ENCODE measurements at places on chromosomes 16 and 17.

DNA sequence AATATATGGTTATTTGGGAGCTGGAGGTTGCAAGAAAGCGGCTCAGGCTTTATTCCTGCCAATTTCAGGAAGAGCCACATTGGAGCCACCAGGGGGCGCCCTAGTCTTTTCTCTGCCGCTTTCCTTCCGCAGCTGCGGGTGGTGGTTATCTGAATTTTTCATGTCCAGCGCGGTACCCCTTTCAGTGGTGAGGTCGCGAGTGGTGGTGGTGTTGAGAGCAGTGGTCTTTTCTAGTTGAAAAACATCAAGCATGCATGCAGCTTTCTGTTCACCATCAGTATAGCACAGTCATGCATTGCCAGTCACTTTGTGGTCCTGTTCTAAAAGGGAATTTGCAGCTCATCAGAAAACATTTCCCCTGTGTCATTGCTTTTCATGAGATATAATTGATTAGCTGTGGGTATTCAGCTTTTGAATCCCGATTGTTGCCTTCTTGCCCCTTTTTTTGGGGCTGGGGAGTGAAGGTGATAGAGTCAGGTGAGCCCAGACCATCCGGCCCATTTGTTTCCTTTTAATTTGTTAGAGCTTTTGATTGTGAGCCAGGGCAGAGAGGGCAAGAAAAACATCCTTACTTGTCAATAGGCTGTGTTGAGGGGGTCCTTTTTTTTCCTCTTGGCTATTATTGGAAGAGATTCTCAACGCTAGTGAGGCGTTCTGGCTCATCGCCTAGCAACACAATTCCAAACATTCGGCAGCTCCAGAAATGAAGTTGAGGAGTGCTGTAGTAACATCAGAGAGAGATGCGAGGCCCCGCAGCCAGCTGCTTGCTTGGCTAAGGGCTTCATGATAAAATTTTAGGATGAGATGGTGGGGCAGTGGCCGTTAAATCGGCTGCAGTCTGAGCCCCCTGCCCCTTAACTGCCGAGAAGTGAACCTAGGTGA is 119.0 kb downstream of the SNX29 start:
- peak; percentile 70 for DNase-seq

- DNase-seq = no peak
Measured at GRCh38 chr17:33366960-33367359, 73.9 kb upstream of the ASIC2 start.

- DNase-seq = no peak
Measured at GRCh38 chr17:74119965-74120364, 83.5 kb upstream of the RPL38 start.

DNA sequence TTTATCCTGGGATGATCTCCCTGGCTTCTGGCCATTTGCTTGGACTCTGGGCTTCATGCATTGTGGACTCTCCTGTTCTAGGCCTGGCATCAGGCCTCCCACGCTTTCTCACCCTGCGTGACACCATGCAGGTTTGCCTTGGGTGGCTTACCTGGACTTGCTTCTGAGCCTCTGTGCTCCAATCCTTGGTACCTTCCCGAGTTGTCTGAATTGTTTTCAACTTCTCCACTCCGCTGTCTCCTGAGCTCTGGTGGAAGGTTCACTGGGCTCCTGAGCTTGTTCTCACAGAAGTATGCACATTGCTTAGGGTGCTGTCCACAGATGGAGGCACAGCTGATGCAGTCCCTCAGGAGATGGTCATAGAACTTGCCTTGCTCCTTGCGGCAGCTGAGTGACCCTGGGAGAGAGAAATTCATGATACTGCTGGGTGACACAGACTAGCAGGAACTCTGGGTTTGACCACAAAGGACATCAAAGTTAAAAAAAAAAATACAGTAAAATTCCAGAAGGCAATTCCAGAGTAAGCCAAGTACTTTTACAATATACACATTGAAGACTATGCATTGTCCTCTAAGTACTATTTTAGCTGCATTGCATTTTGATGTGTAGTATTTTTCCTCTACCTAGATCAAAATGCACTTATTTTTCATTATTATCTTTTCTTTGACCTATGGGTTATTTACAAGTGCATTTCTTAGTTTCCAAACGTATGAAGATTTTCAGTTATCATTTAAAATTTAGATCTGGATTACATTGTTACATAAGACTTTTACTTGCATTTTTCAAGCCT is 23.1 kb downstream of the TNFRSF13B start:
- no peak for DNase-seq

- DNase-seq = no peak
Measured at GRCh38 chr16:21281698-21282389, 3.8 kb upstream of the CRYM start.

DNA sequence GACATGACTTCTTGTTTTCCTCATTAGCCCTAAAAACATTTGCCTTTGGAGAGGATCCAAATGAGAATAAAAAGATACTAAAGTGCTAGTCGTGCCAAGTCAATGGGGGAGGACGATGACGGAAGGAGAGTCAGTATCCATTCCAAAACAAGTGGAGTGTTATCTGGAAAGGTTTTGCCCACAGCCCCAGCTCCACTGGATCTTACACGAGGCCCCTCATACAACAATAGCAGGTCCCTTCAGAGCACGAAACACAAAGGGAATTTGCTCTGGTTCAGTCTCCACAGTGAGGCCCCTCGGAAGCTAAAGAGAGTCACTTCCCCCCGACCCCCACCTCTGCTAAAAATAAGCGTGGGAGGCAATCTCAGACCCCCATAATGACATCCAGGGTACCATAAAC is 496.9 kb upstream of the ZFHX3 start:
- no peak for DNase-seq

DNA sequence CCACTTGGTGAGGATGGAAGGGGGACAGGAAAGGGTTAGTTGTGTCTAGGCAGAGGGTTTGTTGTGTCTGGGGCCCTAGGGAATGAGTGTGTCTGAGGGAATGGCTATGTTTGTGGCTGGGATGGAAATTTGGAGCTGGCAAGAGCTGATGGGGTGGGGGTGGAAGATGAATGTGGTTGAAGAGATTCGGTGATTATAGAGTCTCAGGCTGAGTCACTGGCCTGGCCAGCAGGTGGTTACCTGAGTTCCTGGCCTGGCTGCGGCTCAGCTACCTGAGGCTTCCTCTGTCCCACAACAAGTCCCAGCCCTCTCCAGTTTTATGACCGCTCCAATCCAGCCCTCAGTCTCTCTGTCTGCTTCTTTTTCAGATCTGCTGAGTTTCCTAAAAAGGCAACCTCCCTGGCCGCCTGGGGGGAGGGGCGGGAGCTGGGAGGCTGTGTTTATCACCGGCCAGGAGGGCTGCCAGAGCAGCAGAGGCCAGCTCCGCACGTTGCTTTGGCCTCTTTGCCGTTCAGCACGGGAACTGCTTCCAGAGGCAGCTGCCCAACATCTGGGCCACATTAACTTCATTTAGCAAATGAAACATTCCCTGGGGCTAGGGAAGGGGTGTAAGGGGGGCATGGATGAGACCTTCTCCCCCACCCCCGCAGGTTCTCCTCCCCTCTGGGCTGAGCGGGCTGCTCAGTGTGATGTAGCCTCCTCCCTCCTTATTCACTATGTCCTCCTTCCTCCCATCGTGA is 21.8 kb downstream of the ITGB3 start:
- DNase-seq = no peak

DNA sequence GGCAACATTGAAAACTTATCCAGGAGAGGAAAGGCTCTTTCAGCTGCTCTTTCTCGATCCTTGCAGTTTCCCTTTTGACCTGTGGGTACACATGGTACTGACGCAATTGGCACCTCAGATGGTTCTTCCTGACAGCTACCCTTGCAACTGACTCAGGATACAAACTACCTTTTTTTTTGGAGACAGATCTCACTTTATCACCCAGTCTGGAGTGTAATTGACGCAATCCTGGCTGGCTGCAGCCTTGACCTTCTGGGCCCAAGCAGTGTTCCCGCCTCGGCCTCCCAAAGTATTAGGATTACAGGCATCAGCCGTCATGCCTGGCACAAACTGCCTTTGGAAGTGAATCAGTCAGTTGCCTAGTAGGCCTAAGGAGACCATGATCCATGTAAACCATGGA is 607.2 kb downstream of the WWOX start:
- DNase-seq = no peak

DNA sequence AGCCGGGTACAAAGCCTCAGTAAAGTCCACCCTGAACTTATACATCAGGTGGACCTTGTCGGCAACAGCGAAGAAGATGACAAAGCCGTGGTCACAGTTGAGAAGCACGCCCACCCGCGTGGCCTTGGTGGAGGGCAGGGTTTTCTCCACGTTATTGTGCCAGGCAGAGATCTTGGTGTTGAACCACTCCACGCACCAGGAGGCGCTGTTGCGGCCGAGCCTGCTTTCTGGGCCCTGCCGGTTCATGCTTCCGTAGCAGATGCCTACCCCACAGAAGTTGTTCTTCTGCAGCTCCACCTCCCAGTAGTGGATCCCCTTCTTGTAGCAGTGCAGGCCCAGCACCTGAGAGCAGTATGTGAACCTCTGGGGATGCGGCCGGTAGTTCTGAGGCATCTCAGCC is 22.1 kb downstream of the TRIM25 start:
- DNase-seq = no peak

DNA sequence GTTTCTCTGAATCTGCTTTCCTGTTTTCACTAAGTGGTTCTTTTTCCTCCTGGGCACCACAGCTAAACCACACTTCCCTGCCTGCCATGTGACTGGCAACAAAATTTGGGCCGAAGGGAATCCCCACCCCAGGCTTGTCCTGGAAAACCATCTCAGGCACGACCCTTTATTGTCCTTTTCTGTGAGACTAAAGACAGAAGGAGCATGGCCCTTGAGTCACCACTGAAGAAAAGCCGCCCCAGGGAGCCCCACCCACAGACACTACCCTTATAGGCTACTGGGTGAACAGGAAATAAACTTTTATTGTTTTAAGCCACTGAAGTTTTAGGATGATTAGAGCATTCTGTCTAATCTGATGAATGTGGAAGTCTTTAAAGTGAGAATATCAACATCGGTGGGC is 88.6 kb upstream of the BRD7 start:
- DNase-seq = no peak

GRCh38 chr17:5210614-5211252 is 19.1 kb upstream of the ZNF594 start:
- no peak for DNase-seq

DNA sequence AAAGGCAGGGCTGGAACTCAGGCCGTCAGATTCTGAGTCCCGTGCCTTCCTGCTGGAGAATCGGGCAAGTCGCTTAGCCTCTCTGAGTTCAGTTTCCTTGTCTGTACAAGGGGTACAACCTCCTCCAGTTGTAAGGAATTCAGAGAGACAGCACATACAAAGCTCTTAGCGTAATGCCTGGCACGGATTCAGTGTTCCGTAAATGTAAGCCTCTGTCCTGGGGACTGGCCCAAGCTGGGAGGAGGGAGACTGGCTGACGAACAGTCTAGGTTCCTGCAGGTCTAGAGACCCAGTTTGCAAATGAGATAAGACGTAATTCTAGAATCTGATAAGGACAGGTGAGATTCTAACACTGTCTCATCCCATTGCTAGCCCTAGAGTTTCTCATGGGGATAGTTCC is 9.9 kb downstream of the METTL22 start:
- DNase-seq = no peak

DNA sequence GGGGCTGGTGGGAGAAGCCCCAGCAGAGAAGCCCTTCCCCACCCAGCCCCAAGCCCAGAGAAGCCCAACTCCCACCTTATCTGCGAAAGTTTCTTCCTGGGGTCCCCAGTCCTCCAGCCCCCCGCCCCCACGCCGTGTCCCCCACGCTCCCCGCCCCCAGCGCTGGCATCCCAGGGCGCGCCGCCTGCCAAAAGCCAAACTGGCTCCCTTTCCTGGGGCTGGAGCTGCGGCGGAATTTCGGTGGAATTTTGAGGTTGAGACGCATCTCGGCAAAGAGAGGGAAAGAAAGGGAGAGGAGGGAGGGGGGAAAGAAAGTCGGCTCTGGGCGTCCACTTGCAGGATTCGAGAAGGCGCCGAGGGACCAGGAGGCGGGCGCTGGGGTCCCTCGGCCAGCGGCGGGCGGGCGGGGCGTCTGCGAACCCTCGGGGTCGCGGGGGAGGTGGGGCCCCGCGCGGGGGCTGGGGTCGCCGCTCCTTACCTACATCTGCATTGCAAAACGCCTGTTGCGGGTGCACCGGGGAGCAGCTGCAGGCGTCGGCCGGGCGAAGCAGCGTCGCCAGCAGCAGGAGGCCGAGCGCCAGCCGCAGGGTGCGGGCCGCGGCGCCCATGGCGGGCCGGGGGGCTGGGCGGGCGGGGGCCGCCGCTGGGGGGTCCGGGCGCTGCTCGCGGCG is 571 bp downstream of the TIMP2 start:
- no peak for DNase-seq

DNA sequence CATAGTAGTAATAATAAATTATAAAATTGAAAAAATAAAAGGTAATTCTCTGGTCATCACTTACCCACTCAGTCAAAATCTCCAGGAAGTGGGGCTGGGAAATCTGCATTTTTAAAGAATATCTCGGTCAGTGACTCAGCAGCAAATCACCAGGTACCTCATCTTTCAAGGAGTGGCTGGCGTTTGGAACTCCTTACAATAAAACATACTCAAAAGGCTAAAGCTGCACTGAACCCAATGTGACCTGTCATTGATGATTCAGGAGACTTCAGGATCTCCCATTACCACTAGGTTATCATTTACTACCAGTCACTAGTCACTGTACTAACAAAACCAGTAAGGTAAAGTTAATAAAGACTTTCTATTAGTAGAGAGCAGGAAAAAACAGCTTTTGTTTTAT is 21.5 kb upstream of the RFFL start:
- DNase-seq = no peak

DNA sequence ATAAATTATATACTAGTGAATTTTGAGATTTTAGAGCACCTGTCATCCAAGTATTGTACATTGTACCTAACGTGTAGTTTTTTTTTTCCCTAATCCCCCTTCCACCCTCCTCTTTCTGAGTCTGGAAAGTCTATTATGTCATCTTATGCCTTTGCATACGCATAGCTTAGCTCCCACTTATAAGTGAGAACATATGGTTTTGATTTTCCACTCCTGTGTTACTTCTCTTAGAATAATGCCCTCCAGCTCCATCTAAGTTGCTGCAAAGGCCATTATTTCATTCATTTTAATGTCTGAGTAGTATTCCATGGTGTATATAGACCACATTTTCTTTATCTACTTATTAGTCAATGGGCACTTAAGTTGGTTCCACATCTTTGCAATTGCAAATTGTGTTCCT is 177.0 kb upstream of the C16orf82 start:
- DNase-seq = no peak

- DNase-seq = no peak
Measured at GRCh38 chr16:54576785-54577184, 290.2 kb upstream of the IRX3 start.

- DNase-seq = peak; percentile 48
Measured at GRCh38 chr16:88428616-88429386, 24.3 kb upstream of the ZFPM1 start.

All from putamen (tissue), 1 donor.